NCI-H1930 (cell line): ENCODE measurements at places on chromosomes 5 and 9.

GRCh38 chr5:96463091-96463490 lies 30.0 kb upstream of the PCSK1 start:
- no peak for DNase-seq

DNA sequence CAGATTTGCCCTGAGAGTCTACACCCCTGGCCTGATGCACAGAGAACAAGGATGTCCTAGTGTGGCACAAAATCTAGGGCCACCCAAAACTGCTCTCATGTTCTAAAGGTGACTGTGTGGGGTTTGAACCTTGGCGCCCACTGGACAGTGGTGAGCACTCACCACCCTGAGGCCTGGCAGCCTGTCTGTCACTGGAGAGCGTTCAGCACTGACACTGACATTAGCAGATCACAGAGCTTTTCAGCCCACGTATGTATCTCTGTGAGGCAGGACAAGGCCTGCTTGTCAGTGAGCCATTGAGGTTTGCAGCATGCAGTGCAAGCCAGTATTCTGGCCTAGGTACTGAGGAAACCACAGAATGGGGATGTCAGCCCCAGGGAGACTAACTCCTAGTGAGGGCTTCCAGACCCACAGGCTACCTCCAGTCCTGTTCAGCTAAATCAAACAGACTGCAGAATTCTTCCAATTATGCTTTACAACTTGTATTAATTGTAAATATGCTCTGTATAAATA lies 38.9 kb upstream of the SLC2A8 start:
- no peak for DNase-seq

- no peak for DNase-seq
Measured at GRCh38 chr5:132771503-132771998, 5.5 kb downstream of the SEPTIN8 start.

GRCh38 chr5:125333416-125333815 lies 587.0 kb upstream of the ZNF608 start:
- no peak for DNase-seq

GRCh38 chr5:72156946-72157624 lies 49.8 kb downstream of the MAP1B start:
- DNase-seq = no peak

DNA sequence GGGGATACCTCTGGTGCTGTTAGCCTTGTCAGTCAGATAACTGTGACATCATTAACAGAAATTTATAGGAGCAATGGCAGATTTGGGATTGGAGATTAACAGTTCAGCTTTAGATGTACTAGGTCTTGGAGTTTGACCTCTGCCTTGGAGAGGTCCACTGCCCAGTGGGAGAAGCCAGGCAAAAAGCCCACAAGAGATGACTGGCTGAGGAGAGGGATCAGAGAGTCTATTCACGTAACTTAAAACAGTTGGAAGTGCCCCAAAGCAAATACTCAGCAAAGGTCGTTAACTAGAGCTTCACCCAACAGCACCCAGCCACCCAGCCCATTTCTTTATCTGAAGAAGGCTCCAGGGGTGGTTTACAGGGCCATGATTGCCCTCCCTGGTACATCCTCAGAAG lies 232.7 kb upstream of the PPP1R2B start:
- DNase-seq = no peak

DNA sequence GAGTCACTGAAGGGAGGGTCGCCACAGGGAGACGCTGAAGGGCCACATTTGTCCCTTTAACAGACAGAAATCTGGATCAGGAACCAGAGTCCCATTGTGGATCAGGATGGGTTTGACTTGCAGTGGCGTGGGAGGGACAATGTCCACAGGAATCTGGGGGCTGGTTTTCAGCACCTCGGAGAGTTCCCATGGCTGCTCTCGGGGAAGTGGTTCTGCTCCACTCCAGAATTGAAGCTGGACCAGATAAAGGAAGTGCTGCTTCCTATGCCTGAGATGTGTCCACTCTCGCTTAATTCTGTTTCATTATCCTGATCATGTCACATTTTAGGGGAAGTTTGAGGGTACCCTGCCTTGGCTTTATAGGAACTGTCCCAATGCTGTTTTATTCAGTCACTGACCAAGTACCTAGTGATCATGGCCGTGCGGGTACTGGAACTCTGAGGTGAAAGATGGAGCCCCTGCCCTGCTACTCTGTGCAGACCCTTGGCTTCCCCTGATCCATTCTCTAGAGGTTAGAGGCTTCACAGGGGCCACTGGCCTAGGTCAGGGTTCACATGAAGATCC lies 28.7 kb downstream of the ENHO start:
- no peak for DNase-seq

DNA sequence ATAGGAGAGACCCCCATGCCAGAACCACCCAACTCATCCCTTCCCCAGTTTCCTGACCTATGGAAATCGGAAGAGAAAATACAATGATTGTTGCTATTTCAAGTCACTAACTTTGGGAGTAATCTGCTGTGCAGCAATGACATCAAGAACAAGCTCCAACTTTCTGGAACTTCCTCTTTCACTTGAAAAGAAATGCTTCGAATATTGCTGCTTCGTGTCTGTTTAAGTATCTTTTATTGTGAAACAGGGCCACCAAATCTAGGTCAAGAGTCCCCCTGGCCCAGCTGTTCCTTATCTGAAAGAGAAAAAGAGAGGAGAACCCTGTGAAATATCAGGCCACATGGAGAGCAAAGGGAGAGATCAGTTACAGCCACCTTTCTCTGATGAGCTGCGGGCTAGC lies 59.4 kb upstream of the DNAH5 start:
- DNase-seq = no peak

GRCh38 chr5:158398360-158399201 lies 539.6 kb upstream of the CLINT1 start:
- no peak for DNase-seq
